Neural progenitor cell (in vitro differentiated cells): ENCODE measurements at places on chromosomes 4 and X. TPM values are rescaled to one million over a fixed set of nuclear protein-coding genes. Genes with fewer than 3 reads are reported as not detected.

- H3K36me3 ChIP-seq, result no peaks in the 10 kb centered on the region
- H3K27me3 ChIP-seq, result no peaks in the 10 kb centered on the region
- H3K27ac ChIP-seq, result no peak overlapping the region
- H3K4me1 ChIP-seq, result no peaks in the 10 kb centered on the region
- no peak overlapping the region for H3K4me3 ChIP-seq
Observed at GRCh38 chrX:79412972-79413371, 45.8 kb upstream of the ITM2A start.

The MAGEE2 gene
- not detected in 2 replicates for total RNA-seq

GRCh38 chr4:8837181-8837841 is 34.3 kb downstream of the HMX1 start:
- peaks cover 32% of the 10 kb centered on the region for H3K4me1 ChIP-seq
- H3K4me3 ChIP-seq, result no peak overlapping the region
- H3K27ac ChIP-seq, result no peak overlapping the region
- H3K36me3 ChIP-seq, result no peaks in the 10 kb centered on the region

DNA sequence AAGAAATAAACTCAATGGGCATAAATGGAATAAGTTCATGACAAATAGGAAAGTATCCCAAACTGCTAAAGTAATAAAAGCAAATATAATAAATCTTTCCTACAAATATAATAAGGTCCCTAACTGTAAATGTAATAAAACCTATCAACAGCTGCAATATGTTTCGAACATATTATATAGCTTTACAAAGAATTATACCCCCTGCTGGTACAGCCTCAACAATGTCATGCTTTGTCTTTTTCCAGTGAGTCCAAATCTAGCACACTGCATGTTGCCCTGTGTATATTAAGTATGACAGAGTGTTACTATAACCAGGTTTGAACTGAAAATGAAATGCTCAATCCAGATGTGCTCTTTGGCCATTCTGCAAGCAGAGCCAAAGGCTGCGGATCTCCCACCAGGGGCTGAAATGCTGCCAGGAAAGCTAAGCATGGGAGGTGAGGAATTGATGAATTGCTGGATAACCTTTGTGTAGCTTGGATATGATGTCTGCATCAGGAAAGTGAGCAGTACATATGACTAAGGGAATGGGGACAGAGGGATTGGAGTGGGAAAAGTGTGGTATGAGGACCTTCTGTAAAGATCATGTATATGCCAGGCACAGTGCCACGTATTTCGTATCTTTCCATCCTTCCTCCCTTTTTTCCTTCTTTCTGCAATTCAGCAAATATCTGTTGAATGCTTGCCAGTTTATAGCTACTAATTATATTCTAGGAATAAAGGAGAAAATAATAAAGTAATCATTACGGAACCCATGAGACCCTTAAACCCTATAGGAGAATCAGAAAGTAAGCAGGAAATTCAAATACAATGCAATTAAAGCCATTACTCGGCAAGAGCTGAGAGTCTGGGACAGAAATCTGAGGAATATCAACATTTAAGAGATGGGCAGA is 954.6 kb upstream of the LCORL start:
- H3K4me1 ChIP-seq, result no peaks in the 10 kb centered on the region
- H3K27me3 ChIP-seq, result no peaks in the 10 kb centered on the region
- no peaks in the 10 kb centered on the region for H3K36me3 ChIP-seq

DNA sequence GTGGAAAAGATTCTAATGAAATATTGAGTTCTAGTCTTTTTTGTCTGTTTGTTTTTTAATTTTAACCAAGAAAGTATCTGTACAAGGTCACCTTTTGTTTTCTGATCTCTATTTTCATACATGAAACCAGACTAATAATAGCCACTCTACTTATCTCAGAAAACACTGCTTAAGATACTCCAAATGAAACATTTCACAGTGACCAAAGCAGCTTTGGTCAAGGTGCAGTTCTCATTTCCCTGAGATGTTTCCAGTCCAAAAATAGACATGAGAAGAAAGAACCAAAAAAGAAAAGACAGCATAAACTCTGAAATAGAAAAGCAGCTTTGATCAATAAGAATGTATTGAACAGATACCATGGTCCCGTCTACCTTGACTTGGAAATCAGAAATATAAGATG is 782.8 kb downstream of the RAB28 start:
- no peaks in the 10 kb centered on the region for H3K4me1 ChIP-seq
- no peak for DNase-seq
- H3K27ac ChIP-seq, result no peak overlapping the region
- H3K27me3 ChIP-seq, result no peaks in the 10 kb centered on the region

DNA sequence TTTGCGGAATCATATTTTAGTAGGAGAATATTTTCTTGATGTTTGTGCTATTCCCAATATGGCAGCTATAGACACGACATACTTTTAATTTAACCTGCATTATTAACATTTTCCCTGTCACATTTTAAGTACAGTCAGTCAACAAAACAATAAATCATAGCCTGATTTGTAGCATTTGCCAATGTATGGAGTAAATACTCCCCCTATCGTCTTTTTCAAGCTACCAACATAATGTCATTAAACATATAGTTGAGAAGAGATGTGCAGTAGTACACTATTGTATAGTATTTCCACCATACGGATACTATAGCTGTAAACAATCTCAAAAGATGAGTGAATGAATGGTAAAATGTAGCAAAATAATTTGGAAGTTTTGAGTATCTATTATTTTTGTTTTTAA is 303.7 kb upstream of the MAGEB2 start:
- H3K36me3 ChIP-seq, result no peaks in the 10 kb centered on the region
- H3K27me3 ChIP-seq, result no peaks in the 10 kb centered on the region
- DNase-seq, result no peak
- H3K4me1 ChIP-seq, result no peaks in the 10 kb centered on the region
- no peak overlapping the region for H3K27ac ChIP-seq
- H3K4me3 ChIP-seq, result no peak overlapping the region

The ZNF630 gene
- 2.1 and 2.4 TPM in 2 replicates for total RNA-seq

The FGF5 gene
- not detected in 2 replicates for total RNA-seq
